ENCODE measurements at places on chromosomes 3 and 15.

- DNase-seq, result no peak
Observed at GRCh38 chr15:38202361-38202760, 50.3 kb upstream of the SPRED1 start.

DNA sequence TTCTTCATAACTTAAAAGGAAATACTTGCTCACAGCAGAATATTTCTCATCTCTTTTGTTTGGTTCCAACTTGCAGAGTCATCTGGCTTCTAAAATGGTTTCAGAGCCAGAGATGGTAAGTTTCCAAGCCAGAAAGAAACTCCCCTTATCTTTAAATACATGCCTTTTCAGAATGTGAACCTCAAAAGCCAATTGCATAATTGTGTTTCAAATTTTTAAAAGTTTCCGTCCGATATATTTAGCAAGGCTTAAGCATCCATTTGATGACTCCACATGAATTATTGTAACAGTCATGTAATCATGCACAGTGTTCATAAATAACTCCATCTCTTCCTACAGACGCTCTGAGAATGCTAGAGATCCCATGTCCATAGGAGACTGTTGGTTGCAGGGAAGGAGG, 40.6 kb upstream of the C3orf80 start:
- no peak for DNase-seq

DNA sequence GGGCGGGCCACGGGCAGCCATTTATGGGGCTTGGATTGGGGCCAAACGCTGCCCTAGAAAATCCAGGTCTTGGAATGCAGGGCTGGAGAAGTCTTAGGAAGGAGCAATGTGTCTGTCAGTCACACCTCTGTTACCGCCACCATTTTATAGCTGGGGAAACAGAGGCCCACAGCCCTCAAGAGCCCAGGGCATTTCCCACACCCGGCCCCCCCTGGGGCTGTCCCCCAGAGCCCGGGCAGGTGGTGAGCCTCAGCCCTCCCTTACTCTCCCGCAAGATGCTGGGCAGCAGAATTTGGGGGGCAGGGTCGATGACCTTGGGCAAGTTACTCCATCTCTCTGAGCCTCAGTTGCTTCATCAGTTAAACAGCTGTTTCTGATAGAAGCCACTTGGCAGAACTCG, 508.2 kb downstream of the SHQ1 start:
- DNase-seq, result no peak

- no peak for DNase-seq
Observed at GRCh38 chr3:116254541-116254940, 190.7 kb downstream of the LSAMP start.

DNA sequence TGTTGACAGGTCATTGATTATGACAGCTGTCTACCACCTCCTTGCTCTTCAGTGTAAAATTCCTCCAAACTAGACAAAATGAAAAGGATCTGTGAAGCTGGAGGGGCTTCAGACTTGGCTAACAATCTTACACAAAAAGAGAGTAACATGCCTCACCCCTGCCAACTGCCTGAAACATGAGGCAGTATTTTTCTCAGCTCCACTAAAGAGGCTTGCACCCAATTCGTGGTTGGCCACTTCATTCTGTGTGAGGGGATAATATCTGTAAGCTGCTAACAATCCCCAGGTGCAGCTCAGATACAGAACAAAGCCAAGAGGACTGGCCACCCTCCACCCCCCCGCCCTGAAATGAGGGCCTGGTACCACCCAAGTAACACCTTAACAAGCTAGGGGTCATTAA, 2.8 kb downstream of the MB21D2 start:
- DNase-seq, result no peak

- DNase-seq, result no peak
Observed at GRCh38 chr3:9280451-9281219, 31.2 kb upstream of the SRGAP3 start.

- no peak for DNase-seq
Observed at GRCh38 chr3:177589911-177590381, 392.7 kb upstream of the TBL1XR1 start.

- no peak for DNase-seq
Observed at GRCh38 chr3:81910244-81910852, 148.9 kb upstream of the GBE1 start.

DNA sequence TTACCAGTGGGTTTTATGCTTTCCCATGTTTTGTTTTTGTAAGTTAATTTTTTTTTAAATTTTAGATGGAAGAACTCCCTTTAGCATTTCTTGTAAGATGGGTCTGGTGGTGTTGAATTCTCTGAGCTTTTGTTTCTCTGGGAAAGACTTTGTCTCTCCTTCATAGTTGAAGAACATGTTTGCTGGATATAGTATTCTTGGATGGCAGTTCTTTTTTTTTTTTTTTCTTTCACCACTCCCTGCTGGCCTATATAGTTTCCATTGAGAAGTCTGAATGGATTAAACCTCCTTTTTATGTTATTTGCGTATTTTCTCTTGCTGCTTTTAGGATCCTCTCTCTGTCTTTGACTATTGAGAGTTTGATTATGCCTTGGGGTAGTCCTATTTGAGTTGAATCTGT, 18.1 kb downstream of the STXBP5L start:
- DNase-seq, result no peak

DNA sequence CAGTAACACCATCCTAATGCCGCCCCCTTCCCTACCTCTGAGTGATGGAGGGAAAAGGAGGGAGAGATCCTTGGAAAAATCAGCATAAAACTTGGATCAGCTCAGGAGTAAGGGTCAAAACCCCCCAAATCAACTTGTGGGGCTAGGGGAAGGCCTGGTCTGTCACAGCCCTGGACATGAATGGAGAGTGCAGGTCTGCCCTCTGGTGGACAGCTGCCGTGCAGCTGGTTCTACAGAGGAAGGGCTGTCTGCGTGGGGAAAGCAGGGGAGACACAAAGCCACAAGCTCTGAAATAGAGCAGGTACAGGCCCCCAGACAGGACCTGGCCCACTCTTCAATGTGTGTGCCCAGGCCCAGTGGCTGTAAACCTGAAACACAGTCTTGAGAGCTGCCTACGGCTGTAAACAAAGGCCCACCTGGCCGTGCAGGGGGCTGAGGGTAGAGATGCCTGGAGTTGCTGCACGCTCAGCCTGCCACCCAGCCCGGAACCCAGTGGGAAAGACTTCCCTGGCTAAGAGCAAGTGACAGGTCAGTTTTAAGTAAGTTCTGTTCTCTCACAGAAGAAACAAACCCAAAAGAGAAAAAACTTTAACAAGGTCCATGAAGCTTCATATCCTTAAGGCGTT, 16.4 kb downstream of the CLK3 start:
- no peak for DNase-seq

GRCh38 chr3:38493031-38493430, 3.1 kb upstream of the EXOG start:
- no peak for DNase-seq

GRCh38 chr3:38369186-38369585, 22.6 kb downstream of the XYLB start:
- no peak for DNase-seq

GRCh38 chr15:48978638-48979037, 14.9 kb upstream of the SHC4 start:
- DNase-seq, result no peak

- no peak for DNase-seq
Observed at GRCh38 chr15:80010131-80010673, 39.2 kb upstream of the BCL2A1 start.

GRCh38 chr15:101642361-101642760, 9.8 kb downstream of the TM2D3 start:
- DNase-seq, result no peak

DNA sequence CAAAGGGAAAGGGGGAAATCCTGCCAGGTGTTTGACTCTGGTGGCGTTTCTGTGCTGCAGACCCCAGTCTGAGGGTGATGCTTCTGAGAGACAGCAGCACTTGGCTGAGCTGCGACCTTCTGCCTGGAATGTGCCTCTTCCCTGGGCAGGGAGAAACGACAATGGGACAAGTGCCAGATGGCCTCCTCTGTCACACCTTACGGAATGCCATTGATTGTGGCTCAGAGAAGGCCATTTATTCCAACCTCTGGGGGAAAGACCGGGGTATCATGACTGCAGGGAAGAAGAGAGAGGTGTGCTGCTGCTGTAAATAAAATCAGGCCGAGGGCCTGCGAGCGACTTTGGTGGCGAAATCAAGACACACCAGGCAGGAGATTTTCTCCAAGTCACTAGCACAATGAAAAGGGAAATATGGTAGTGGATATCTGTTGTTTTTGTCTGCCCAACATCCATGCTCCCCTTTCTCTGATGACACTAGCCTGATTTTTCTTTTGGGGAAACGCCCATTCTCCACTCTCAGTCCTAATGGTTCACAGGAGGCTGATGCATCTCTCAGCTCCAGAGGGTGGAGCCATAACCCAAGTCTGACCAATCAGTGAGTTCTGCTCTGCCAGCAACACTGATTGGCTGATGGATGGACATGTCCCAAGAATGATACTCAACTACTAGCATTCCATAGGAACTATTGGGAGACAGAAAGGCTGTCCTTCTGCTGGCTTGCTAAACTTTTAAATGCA, 336.1 kb downstream of the FOXP1 start:
- no peak for DNase-seq

GRCh38 chr15:25866251-25866650, 3.1 kb upstream of the ATP10A start:
- no peak for DNase-seq

GRCh38 chr15:85326291-85326690, 54.1 kb upstream of the AKAP13 start:
- no peak for DNase-seq

- DNase-seq, result no peak
Observed at GRCh38 chr3:169813278-169813677, 574 bp upstream of the LRRC34 start.

DNA sequence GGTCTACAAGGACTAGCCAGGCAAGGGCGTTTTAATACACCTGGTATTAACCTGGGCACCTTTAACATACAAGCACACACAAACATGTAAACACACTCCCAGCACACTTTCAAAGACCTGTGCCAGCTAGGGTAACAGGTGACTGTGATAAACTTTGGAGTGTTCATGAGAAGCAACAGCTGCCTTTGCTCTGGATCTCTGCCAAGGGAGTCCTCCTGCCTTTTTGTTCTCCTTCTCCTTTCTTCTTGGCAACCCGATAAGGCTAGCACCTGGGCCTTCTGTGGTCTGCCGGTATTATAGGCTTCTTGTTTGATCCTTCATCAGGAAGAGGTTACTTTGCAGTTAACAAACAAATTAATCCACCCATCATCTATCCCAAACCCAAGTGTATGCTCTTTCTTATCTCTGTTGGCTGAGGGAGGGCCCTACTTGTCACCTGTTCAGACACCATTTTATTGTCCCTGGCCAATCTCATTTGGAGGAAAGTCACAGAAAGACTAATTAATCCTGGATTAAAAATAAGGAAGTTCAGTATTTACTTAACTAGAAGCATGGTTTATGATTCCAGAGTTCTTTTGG, at the start of gene RETNLB:
Gene RETNLB (minus strand): TSS at position 7 of the 579 bp plus-strand sequence. CDS start 225 bp downstream, outside the sequence.
- DNase-seq, result no peak

DNA sequence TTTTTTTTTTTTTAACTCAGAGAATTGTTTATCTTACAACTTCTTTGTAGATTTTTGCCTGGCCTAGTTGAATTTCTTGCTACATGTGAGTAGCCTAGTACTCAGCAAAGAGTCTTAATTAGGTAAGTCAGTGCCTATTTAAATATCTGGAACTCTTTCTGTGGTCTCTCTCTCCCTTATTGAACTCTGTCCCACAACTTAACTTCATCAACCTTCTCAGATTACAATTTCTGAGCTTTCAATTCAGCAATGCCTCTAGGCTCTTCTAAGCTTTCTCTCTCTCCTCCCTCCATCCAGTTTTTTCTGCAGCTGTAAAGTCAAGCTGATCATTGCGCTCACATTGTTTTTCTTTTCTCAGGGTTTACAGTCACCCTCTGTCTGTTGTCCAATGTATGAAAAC, 517.6 kb upstream of the ROBO1 start:
- no peak for DNase-seq

DNA sequence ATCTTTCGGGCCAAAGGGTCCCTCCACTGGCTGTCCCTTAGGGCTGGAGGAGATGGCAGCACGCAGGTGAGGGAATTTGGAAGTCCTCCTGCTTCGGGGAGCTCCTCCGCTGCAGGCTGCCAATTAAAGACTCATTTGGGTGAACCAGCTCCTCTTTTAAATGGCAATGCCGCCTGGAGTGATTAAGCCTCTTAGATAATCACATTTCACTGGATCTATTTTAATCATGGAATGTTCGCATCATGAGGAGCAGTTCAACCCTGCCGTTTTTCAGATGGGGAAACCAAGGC, 117.9 kb downstream of the LIPC start:
- no peak for DNase-seq

GRCh38 chr3:83321891-83322290, 1560.4 kb upstream of the GBE1 start:
- DNase-seq, result no peak

GRCh38 chr3:72776-73175, 123.8 kb upstream of the CHL1 start:
- DNase-seq, result no peak

Measured in stimulated activated CD4-positive, alpha-beta T cell treated with anti-CD3 and anti-CD28 coated beads, TNF-alpha, amount 100 ng/mL, for 24 hours (primary cell).